ENCODE measurements at places on chromosomes 3 and 15. TPM values are rescaled to one million over a fixed set of nuclear protein-coding genes. Genes with fewer than 3 reads are reported as not detected.

Gene LTK
- total RNA-seq, result 0.12 TPM

Gene C3orf80
- not detected for total RNA-seq

Gene DAZL
- 3.2 TPM for total RNA-seq

GRCh38 chr3:69236812-69237707 is 114.7 kb upstream of the LMOD3 start:
- H3K27ac ChIP-seq, result peak overlapping the region; percentile 37
- H3K36me3 ChIP-seq, result no peaks in the 10 kb centered on the region
- DNase-seq, result no peak
- no peaks in the 10 kb centered on the region for H3K27me3 ChIP-seq

GRCh38 chr3:121488628-121489027 is 57.2 kb downstream of the POLQ start:
- H3K27ac ChIP-seq, result no peak overlapping the region
- peaks cover 9% of the 10 kb centered on the region for H3K36me3 ChIP-seq

Measured in neural progenitor cell (in vitro differentiated cells).